ENCODE measurements at places on chromosomes 12 and 14.
A peak's percentile ranks its signal among the peaks of the same experiment; 100 is the strongest.

GRCh38 chr14:76582447-76582846 lies 178.8 kb upstream of the VASH1 start:
- no peak for DNase-seq

DNA sequence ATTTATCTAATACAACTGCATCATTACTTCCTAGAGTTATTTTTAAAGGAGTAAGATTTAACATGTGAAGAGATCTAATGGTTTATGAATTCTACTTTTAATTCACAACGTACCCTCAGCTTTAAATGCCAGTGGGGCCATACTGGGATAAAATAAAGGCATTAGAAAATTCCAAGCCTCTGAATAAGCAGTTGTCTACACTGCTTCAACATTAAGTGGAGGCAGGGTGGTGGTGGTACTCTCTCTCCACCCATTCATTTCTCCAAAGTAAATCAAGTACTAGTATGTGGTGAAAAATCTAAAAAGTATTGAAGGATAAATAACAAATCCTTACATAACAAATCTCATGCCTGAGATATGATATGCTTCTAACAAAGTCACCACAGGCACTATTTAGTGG lies 52.4 kb downstream of the FERMT2 start:
- no peak for DNase-seq

- no peak for DNase-seq
These were observed 673.0 kb upstream of the FLRT2 start for GRCh38 chr14:84856751-84857534.

DNA sequence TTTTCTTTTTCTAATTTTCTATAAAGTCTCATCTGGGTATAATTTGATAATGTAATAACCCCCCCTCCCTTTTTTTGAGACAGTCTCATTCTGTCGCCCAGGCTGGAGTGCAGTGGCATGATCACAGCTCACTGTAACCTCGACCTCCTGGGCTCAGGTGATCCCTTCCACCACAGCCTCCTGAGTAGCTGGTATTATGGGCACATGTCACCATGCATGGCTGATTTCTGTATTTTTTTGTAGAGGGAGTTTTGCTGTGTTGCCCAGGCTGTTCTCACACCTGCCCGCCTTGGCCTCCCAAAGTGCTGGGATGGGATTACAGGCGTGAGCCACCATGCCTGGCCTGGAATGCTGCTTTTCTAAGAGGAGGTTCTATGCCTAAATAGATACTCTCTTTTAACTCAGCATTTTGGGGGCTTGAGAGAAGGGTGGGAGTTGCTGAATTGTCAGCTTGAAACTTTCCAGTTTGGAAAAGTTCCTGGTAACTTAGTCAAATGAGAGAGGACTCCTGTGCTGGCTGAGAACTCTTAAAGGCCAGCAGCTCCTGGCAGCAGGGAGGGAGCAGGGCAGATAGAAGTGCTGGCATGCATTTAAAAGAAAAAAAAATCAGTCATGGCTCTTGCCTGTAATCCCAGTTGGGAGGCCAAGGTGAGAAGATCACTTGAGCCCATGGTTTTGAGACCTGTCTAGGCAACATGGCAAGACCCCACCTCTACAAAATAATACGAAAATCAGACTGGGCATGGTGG lies 13.0 kb downstream of the NUDT4 start:
- DNase-seq = no peak

DNA sequence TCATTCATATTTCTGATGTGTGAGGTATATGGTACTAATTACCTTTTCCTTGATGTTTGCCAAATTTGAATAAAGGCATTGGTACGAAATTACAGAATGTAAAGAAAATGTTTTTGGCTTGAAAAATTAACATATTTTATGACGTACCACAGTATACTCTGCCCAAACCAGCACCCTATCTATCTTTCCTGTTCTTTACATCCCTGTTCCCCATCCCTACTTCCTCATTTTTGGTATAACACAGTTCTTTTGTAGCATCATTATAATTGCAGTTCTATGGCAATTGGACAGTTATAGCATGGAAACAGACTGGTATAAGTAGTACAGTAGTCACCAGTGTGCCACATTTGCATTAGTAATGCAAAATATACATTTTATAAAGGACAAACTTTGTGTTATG lies 7.0 kb upstream of the CCT2 start:
- no peak for DNase-seq

DNA sequence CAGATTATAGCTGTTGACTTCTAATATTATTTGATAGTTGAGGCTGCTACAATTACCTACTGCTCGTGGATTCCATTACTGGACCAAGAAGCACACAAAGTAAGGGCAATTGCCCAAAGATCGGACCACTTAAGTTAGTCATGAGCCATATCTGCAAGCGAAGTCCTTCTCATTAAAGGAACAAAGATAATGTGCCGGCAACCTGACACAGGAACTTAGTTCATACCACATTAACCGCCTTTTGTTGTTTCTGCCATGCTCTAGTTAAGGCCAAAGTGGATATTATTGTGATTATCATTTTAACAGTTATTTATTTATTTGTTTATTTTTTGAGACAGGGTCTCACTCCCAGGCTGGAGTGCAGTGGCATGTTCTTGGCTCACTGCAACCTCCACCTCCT lies 38.1 kb upstream of the TMED10 start:
- DNase-seq = no peak

- no peak for DNase-seq
These were observed 10.2 kb upstream of the ACSM4 start for GRCh38 chr12:7293670-7294069.

- DNase-seq = no peak
These were observed 96.1 kb upstream of the EGLN3 start for GRCh38 chr14:34046799-34047520.

- no peak for DNase-seq
These were observed 4.8 kb downstream of the SLC8A3 start for GRCh38 chr14:70183991-70184390.

GRCh38 chr12:6535960-6536847 lies 1.9 kb downstream of the GAPDH start:
- DNase-seq = no peak

- no peak for DNase-seq
These were observed 144.7 kb downstream of the ALX1 start for GRCh38 chr12:85424581-85425348.

GRCh38 chr12:95173392-95174251 lies 43.6 kb downstream of the FGD6 start:
- DNase-seq = no peak

- peak; percentile 8 for DNase-seq
These were observed 87.1 kb downstream of the SINHCAF start for GRCh38 chr12:31238764-31239387.

GRCh38 chr14:90905531-90905930 lies 89.3 kb upstream of the TTC7B start:
- no peak for DNase-seq

GRCh38 chr14:64971943-64972791 lies at the start of gene RAB15:
RAB15 (minus strand) TSS chr14:64972336; CDS start chr14:64972076, 260 bp downstream.
- DNase-seq = no peak

GRCh38 chr12:28855761-28856310 lies 293.2 kb upstream of the FAR2 start:
- DNase-seq = no peak

DNA sequence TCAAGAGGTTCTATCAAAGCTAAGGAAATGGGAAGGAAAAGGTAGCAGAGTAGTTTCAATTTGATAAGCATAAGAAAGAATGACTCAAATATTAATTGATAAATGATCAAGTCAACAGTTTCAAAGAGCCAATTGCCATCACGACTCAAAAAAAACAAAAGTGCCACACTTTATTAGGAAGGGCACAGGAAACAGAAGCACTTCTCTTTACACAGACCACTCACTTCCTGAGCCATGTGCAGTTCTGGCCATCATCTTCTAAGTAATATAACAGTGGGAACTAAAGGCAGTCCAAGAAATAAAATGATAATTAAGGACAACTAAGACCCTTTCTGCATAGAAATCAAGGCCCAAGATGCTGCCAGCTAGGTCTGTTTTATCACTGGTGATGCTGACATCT lies 13.2 kb downstream of the TM7SF3 start:
- DNase-seq = no peak

GRCh38 chr14:50775357-50775756 lies 55.6 kb downstream of the NIN start:
- DNase-seq = no peak

- no peak for DNase-seq
These were observed 2.9 kb upstream of the SETD1B start for GRCh38 chr12:121800694-121801594.

DNA sequence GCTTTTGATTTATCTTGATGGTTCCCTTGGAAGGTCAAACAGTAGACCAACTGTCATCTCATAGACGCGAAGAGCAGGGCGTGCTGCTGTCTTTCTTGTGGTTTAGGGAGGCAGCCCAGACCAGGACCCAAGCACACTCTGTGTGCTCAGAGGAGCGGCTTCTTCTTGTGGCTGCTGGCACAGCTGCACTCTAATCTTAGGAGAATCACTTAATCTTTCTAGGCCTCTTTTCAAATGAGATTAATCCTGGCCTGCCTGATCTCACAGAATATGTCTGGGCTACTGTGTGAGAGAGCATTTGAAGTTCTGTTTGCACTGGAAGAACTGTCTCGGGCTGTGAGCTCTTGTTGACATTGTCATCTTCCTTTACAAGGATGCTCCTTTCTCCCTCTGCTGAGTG lies 60.0 kb upstream of the TRAF3 start:
- no peak for DNase-seq

DNA sequence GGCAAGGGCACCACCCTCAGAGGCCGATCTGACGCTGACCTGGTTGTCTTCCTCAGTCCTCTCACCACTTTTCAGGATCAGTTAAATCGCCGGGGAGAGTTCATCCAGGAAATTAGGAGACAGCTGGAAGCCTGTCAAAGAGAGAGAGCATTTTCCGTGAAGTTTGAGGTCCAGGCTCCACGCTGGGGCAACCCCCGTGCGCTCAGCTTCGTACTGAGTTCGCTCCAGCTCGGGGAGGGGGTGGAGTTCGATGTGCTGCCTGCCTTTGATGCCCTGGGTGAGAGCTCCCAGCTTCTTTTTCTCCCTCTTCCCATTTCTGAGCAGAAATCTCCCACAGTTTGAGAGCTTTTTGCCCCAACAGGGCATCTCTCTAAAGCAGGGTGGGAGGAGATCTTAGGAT lies 1.8 kb downstream of the OAS1 start:
- DNase-seq = no peak

GRCh38 chr14:68510201-68511128 lies 282.4 kb downstream of the ZFP36L1 start:
- DNase-seq = no peak

DNA sequence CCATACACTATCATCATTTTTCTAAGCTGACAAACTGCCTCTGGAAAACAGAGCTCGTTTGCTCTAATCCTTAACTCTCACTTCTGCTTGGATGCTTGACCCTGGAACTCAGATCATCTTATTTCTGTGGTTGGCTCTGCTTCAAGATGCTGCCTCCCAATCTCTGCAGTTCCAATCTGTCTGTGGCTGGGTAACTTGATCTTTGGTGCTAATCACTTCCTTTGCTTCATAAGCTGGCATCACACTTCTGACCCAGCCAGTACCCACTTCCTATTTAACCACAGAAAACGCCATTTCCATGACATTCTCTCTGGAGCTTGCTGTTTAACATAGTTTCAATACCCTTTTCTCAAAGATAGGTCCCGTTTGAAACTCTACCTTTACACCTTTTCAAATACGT lies 254.2 kb downstream of the ACSS3 start:
- DNase-seq = no peak

DNA sequence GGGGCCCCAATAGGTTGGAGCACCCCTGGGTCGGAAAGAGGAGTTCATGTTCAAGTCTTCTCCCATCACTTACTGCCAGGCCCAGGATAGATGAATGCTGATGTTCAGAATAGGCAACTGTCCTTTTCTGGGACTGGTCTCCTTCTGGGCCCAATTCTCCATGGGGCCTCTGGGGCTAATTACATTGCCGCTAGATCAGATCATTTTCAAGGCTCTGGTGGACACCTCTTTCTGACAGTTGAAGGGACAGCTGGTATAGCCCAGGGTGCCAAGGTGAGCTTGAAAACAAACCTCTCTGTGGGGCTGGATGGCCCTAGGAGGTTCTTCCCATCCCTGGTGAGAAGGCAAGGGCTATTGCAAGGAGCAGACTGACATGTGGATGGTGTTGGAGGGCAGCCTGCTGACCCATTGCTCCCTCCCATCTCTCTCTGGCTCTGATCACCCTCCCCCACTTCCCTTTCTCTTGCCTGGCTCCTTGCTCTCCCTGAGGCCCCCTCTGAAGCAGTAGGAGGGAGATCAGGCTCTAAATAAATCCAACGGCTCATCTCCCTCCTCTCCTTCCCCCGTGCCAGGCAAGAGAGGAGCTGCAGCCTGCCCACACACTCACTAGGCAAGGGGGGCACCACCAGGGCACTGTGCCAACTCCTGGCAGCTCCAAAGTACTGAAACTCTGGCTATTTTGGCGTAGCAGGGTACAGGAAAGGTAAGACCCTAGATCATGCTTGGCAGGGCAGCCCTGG lies 1.9 kb downstream of the CACNB3 start:
- DNase-seq = no peak

DNA sequence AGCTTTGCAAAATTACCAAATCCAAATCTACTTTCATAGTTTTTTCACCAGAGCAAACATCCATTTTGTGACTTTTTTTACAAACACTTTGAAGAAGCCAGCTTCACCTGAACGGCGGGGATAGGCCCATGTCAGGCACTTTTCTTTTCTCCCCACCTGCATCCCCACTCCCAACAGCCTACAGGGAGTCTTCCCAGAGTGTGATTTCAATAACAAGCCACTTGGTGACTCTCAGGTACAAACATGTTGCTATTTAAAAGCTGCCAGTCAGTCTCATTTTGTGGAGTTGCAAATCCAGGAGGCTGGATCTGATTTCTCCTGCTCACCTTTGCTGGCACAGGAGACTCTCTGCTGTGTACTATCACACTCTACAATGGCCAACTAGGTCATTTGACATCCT lies 285.5 kb downstream of the KCNH5 start:
- DNase-seq = no peak

GRCh38 chr12:75577812-75578211 lies 66.4 kb upstream of the KRR1 start:
- DNase-seq = no peak

- no peak for DNase-seq
These were observed 42.3 kb upstream of the SLC24A4 start for GRCh38 chr14:92280554-92281262.

DNA sequence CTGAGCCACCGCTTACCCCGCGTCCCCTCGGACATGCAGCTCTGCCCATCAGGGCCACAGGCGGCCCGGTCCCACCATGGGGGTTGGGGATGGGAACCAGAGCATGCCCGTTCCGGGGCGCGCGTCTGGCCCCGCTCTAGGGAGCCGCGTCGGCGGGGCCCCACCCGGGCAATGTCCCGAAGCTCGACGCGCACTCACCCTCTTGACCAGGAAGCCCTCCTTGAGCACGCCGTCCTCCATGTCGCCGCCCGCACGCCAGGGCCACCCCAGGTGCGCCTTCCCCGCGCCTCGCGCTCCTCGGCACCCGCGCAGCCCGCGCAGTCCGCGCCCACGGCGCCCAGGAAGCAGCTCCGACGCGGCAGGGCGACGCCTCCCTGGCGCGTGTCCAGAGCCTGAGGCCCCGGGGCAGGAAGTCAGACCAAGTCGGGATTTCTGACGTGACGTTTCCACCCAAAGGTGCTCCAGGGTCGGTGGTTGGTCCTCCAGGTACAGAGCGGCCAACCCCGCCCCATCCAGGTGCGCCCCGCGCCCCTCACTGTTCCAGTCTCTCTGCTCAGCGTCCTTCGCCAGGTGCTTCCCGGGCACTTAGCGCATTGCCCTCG lies at the start of gene PLEK2:
Gene PLEK2, minus strand, starts transcription at position 346 of the 602 bp plus-strand sequence. Its CDS starts 106 bp downstream, at position 240.
- DNase-seq = no peak
